ENCODE measurements at places on chromosomes 16 and 17.

GRCh38 chr16:76653390-76654026 lies 376.3 kb downstream of the CNTNAP4 start:
- DNase-seq = no peak

DNA sequence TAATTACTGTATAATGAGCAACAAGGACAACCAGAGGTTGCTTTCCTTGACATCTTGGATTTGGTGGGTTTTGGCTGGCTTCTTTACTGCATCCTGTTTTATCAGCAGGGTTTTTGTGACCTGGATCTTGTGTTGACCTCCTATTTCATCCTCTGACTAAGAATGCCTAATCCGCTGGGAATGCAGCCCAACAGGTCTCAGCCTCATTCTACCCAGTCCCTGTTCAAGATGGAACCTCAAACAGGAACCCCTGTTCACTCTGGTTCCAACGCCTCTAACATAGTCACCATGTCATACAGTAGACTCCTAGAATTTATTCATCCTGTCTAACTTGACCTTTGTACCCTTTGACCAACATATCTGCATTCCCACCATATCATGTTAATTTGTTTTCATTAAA lies 183.8 kb upstream of the SOX9 start:
- DNase-seq = no peak

- no peak for DNase-seq
Measured at GRCh38 chr16:67922221-67922620, 9.4 kb downstream of the CTRL start.

- DNase-seq = no peak
Measured at GRCh38 chr17:4249452-4250029, 14.2 kb downstream of the ANKFY1 start.

DNA sequence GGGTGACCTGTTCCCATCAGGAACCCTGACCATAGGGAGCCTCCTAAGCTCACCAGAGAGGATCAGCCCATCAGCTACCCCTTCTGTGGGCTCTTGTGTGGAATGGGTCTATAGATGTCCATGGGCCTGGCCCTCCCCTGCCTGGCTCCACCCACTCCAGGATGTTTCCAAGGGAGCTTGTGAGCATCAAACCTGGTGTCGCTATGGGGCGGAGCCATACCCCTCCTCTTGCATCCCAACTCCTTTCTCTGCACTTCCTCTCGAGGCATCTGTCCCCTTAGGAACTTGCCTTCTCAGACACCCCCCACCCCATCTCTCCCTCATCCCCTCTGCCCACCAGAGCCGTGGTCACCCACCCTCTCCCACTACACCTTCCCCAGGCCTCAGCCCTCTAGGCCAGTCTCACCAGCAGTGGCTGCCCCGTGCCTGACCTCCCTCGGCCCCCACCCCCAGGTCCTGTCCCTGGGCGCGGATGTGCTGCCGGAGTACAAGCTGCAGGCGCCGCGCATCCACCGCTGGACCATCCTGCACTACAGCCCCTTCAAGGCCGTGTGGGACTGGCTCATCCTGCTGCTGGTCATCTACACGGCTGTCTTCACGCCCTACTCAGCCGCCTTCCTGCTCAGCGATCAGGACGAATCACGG lies 10.4 kb downstream of the KCNH6 start:
- DNase-seq = no peak

GRCh38 chr16:30521873-30522641 lies 4.3 kb downstream of the ZNF768 start:
- DNase-seq = no peak

DNA sequence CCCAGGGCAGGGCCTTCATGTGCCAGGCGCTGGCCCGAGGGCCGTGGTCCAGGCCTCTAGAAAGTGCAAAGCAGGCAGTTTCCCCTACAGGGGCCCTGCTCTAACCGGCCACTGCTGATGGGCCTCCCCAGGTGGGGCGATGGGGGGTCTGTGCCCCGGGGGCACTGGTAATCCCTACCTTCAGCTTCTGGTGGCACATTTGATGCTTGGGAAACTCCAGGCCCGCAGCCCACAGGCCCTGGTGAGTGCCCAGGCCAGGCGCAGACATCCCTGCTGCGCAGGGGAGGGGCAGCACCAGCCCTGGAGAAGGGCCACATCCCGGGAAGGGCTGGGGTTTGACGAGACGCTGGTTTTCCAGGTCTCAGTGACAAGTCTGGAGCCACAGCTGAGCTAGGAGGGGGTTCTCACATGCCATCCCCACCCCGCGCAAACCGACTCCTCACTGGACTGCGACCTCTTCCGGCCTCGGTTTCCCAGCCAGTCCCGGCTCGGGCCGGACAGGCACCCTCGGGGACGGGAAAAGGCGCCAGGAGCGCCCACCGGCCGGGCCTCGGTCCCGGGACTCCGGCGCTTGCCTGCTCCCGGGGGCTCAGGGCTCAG lies 1.6 kb downstream of the DOC2B start:
- no peak for DNase-seq

All from stimulated activated CD4-positive, alpha-beta T cell treated with anti-CD3 and anti-CD28 coated beads, Interleukin-1b, Interleukin-23, amount 100 ng/mL, for 4 hours (primary cell).